ENCODE measurements at places on chromosomes 1 and 21.

DNA sequence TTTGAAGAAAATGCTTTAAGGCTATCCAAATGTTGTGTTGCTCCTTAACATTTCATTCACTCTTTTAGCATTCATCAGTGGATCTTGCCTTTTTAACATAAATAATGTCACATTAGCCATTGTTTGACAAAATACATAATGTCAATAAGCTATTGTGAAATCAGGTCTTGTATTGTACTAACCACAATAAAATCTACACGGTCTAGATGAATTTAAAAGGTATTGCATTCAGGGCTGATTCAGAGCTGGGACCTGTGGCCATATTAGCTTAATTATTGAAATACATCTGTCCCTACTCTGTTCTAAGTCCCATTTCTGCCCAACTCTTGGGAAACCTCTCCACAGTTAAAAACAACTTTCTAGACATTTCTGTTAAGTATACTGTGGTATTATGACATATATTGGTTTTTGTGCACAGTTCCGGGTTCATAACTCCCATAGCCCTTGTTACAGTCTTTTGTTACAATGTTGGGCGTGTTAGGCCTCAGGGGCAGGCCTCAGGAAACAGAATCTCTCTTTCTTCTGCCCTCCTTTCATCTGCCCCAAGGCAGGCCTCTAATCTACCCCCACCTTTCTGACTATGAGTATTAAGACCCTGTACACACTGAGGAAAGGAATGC is 44.7 kb upstream of the CITED4 start:
- DNase-seq, result no peak

DNA sequence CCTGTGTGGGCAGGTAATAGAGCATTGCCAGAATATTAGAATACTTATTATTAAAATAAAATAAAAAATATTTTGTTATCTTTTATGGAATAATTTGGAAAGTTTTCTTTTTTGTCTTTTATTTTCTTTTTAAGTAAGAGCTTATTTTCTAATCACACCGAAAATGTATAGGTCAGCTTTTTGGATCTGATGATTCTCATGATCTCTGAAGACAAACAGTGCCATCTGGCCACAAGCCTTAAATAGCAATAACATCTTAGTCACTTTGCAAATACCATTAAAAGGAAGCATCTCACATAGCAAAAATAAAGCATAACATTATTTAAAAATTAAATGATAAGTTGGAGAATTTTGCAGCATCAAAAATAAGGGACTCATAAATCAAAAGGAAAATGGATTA is 213.8 kb downstream of the PLA2G4A start:
- DNase-seq, result no peak

DNA sequence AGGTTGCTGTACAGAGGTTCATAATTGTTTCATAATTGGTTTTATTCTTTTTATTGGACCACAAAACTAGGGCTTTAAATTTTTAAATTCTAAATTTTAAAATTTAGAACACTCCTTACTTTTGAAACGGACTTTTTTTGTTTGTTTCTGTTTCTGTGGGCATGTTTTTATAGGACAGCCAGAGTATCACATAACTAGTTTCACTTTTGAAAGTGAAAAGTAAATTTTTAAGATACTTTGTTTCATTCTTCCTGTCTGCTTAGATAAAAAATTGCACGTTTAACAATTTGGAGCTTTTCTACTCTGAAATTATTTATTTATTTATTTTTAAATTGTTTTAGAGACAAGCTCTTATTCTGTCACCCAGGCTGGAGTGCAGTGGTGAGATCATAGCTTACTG is 29.7 kb downstream of the MDM4 start:
- no peak for DNase-seq

DNA sequence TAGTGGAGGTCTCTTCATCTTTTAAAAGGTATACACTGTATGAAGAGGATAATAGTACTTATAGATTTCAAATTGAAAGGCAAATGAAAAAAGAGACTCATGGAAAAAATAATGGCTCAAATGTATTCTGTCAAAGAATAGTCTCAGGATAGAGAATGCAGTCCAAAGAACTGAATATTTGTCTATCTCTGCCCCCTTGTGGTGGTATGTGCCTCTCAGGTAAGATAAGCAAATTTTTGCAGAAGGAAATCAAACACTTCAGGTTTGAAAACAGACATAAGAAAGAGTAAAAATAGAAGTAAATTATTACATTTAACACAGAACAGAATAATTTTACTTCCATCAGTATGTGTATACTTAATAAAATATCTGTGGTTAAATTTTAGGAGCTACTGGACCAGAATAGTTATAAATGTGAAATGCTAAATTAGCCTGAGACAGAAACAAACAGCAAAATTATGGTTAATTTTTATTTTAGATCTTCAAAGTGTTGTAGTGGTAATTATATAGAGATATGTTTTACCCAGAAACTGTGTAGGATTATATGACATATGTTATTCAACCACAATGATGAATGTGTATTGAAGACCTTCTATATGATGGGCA is 164.4 kb upstream of the PALMD start:
- no peak for DNase-seq

DNA sequence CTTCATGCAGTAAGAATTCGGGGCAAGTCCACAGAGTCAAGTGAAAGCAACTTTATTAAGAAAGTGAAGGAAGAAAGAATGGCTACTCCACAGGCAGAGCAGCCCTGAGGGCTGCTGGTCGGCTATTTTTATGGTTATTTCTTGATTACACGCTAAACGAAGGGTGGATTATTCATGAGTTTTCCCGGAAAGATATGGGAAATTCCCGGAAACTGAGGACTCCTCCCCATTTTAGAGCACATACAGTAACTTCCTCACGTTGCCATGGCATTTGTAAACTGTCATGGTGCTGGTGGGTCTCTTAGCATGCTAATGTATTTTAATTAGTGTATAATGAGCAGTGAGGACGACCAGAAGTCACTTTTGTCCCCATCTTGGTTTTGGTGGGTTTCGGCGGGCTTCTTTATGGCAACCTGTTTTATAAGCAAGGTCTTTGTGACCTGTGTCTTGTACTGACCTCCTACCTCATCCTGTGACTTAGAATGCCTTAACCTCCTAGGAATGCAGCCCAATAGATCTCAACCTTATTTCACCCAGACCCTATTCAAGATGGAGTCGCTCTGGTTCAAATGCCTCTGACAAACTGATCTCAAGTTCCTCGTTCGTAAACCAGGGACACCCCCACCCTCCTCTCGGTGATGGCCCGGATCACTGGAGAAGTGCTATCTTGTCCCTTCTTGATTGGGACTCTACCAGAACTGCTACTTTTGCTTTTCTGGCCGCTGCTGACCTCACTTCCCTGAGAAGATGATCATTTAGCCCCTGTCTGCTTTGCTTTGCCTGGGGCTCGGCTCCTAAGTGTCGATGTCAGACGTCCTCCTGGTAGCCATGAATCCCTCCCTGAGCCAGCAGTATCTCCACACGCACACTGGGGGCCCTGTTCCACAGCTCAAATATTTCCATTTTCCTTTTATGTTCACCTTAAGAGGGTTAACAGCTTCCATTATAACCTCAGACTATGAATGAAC is 48.8 kb downstream of the CLSTN1 start:
- DNase-seq, result no peak

GRCh38 chr1:100868364-100868995 is 26.2 kb downstream of the EXTL2 start:
- DNase-seq, result no peak

DNA sequence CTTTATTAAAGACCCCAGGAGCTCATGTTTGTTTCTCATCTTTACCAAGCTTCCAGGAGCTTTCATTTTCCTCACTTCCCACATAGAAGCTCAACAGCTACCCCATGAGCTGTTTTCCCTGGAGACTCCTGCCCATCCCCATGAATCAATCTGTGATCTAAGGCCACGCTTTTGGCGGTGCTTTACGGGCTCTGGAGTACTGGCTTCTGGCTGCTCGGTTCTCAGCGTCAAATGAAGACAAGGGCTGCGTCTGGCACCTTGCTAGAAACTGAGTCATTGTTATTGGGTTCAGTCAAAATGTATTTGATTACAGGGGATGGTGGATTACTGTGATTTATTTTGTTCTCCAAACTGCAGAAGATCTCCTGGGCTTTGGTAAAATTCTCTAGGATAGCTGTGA is 39.9 kb downstream of the ACP6 start:
- no peak for DNase-seq

DNA sequence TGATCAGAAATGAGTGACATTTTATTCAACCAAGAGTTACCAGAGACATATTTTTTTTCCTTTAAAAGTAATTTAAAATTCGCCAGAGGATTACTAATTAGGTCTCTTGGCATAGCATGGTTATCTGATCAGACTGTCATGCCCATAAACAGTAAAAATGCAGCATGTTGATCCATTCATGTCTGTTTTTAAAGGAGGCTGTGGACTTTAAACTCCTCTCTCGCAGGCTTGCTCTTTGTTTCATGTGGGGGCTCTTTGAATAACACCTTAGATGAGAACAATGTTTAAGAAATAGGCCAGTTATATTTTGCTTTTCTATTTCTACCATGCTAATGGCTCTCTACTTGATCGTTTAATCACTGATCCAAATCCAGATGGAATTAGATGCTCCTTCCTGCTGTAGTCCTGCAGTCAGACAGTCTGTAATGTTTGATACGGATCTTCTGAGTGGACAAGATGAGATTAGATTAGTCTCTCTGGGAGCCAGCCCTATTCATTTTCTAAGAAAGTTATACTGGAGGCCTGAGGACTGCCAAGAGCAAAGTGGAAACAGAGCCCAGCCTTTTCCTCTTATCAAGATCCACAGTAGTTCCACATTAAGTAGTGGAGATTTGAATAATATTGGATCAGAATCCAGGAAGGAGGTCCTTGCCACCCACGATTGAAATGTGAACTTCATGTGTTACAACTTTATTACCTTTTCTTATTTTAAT is 197.4 kb downstream of the HS2ST1 start:
- DNase-seq, result no peak

DNA sequence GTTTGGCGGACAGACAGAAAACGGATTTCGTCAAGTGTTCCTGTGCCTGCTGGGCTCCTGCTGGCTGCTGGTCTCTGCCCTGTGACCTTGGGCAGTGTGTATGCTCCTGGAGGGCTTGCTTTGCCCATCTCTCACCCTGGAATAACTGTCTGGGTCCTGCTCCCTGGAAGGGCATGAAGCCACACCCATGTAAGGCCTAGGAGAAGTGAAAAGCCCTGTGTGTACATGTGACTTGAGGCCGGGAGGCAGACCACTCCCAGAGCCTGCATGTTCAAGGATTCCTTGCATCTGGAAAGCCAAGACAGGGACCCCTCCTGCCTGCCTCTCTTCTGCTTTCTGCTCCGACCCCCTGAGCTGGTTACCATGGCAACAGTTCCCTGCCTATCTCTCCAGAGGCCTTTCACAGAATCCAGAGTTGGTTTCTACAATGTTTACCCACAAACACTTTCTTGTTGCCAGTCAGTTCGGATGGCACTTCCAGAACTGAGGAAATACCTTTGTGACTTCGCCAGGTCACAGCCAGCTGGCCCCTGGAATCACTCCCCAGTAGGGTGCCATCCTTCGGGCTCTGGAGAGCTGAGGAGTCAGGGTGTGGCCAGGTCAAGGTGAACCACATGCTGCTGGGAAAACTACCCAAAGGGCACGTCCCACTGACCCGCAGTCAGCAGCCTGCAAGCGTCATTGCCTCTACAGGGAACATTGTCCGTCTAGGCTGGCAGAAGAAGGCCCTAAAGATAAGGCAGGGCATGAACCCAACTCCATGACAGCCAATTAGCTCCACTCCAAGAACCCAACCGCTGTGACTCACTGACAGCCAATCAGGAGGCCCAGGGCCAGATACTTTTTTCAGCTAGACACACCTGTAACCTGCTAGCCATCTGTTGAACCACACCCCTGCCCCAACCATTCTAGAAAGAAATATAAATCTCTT is 14.7 kb upstream of the GPR37L1 start:
- DNase-seq, result no peak

DNA sequence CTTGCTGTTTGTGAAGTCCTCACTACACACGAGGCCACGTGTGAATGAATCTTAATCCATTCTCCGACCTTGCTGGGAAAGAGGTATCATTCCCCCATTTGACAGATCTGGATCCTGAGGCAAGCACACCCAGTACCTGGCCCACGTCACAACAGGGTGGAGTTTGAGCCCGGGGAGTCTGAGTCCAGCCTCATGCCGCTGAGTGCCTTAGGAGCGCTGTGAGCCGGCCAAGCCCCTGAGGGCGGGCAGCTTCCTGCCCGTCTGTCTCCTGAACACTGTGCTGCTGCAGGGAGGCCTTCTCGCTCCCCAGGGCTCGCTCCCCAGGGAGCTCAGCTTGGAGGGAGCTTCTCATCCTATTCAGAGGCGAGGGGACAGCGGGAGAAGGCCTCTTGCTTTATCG is 29.7 kb downstream of the SLC45A1 start:
- no peak for DNase-seq

GRCh38 chr1:47703981-47704596 is 266.2 kb downstream of the FOXD2 start:
- DNase-seq, result no peak

DNA sequence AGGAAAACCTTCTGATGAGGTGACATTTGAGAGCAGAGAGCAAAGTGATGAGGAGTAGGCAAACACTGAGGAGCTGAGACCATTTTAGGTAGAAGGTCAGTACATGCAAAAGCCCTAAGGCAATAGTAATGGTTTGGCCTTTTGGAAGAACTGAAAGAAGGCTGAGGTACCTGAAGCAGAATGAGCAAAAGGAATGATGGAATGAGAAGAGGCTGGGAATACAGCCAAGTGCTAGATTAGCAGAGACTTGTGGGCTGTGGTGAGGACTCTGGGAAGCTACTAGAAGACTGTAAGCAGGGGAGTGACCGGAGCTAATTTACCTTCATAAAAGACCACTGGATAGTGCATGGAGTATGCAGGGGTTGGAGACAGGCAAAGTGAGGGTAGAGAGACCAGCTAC is 77.9 kb downstream of the GFI1 start:
- DNase-seq, result no peak

DNA sequence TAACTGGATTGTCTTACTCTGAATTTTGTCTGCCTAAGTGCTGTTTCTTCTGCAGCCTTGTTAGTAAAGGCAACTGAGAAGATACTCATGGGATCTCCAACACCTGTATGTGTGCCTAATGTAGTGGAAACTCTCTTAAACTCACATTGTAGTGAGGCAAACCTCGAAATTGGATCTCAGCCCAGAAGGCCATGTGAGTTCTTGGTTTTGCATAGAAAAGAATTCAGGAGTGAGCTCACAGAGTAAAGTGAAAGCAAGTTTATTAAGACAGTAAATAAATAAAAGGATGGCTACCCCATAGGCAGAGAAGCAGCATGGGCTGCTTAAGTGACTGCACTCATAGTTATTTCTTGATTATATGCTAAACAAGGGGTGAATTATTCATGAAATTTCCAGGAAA is 1344.7 kb downstream of the NCAM2 start:
- no peak for DNase-seq

DNA sequence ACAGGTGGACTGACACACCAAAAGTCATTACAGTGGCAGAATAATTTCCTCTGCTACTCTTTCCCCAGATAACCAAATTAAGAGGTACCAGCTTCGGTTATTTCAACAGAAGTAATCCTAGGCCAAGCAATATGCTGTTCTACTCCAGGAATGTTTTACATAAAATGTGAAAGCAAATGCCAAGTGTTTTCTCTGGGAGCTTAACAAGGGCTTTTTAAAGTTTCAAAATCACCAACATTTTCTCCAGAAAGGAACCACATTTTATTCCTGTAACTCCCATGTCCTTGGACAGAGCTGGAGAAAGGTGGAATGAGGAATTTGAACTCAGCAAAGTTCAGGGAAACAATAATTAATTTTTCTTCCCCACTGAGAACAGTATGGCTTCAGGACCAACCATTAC is 27.2 kb downstream of the CNN3 start:
- DNase-seq, result no peak

GRCh38 chr1:199404191-199404590 is 623.3 kb upstream of the NR5A2 start:
- no peak for DNase-seq

Measured in stimulated activated CD4-positive, alpha-beta T cell treated with anti-CD3 and anti-CD28 coated beads, Interleukin-4, amount 100 ng/mL, for 1 hour (primary cell).